ENCODE measurements at places on chromosomes 7 and 10.

- no peak for DNase-seq
These were observed 523 bp upstream of the CDH23 start for GRCh38 chr10:71396084-71396710.

GRCh38 chr10:56836659-56837058 lies 475.6 kb upstream of the ZWINT start:
- no peak for DNase-seq

- DNase-seq: no peak
These were observed 181.4 kb downstream of the JCAD start for GRCh38 chr10:29877793-29878491.

- no peak for DNase-seq
These were observed 227.7 kb downstream of the MAD1L1 start for GRCh38 chr7:2004841-2005725.

DNA sequence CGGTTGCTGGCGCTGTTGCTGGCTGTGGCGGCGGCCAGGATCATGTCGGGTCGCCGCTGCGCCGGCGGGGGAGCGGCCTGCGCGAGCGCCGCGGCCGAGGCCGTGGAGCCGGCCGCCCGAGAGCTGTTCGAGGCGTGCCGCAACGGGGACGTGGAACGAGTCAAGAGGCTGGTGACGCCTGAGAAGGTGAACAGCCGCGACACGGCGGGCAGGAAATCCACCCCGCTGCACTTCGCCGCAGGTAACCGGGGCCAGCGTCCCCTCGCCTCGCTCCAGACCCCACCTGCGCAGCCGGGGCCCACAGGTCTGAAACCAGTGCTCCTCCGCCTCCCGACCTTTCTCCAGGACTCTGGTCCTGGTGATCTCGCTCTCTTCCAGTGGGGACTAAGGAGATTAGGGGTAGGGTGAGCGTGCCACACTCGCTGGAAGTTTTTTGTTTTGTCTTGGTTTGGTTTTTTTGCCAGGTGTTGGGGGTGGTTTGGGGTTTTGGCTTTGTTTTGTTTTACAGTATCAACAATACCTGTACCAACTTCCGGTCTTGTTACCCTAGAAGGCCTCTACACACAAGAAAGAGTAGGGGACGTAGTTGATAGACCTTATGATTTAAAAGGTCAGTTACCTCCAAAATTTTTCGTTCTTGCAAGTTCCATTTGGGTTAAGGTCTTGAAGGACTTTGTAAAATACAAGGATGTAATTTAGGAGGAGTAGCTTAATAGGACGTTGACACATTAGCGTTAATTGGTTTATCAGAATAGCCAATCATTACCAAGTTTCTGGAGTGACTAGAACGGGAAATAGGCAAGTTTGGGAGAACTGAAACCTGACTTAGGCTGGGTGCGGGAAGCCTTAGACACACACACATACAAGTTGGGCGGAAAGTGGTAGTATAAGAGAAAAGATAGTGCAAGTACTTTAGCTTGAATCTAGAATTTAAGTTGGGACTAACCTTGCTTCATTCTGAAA lies 704 bp downstream of the TNKS2 start:
- no peak for DNase-seq

Data from stimulated activated CD8-positive, alpha-beta memory T cell treated with anti-CD3 and anti-CD28 coated beads, Interleukin-15, amount 100 ng/mL, for 4 hours (primary cell).